ENCODE measurements at places on chromosomes 12 and 14.

- no peak for DNase-seq
Observed at GRCh38 chr12:68122236-68122920, 37.2 kb downstream of the IFNG start.

- DNase-seq: no peak
Observed at GRCh38 chr12:111393700-111394300, 11.9 kb upstream of the SH2B3 start.

DNA sequence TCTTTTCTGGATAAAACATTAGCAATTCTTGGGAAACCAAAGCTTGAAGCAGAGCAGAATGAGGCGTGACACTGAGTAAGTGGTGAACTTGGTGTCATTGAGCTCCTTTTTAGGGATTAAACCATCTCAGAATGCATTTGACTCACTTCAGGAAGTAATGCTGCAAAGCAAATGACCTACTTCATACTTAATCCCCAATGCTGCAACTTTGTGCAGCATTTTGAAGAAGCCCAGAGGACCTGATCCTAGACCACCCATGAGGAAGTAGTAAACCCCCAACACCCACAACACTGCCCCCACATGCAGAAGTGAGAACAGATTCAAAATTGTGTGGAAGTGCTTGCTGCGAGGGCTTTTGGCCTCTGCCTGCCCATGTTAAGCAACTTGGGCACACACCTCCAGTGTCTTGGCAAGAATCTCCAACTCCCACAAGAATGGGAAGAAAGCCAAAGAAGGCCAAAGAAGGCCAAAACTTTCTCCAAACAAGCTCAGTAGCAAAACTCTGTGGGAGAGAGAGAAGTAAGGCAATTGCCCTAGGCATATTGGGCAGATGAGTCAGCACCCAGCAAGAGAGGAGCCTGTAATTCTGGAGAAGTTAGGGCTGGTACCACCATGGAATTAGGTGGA lies 69.2 kb upstream of the ETV6 start:
- DNase-seq: peak; percentile 80

- DNase-seq: no peak
Observed at GRCh38 chr12:106380954-106381353, 23.4 kb downstream of the POLR3B start.

GRCh38 chr12:100908501-100908900 lies 113.9 kb downstream of the ANO4 start:
- DNase-seq: peak; percentile 57

GRCh38 chr12:130752692-130753230 lies 36.7 kb upstream of the RIMBP2 start:
- no peak for DNase-seq

- no peak for DNase-seq
Observed at GRCh38 chr14:69573831-69574262, 824 bp downstream of the CCDC177 start.

DNA sequence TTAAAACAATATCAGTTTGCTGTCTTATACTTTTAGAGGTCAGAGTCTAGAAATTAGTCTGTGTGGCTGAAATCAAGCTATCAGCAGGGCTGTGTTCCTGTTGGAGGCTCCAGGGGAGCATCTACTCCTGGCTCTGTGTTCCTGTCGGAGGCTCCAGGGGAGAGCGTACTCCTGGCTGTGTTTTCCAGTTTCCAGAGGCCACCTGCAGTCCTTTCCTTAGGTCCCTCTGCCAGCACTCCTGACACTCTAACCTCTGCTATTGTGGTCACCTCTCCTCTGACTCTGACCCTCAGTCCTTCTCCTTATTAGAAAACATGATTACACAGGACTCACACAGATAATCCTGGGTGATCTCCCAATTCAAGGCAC lies 1140.7 kb upstream of the TMEM132C start:
- no peak for DNase-seq

DNA sequence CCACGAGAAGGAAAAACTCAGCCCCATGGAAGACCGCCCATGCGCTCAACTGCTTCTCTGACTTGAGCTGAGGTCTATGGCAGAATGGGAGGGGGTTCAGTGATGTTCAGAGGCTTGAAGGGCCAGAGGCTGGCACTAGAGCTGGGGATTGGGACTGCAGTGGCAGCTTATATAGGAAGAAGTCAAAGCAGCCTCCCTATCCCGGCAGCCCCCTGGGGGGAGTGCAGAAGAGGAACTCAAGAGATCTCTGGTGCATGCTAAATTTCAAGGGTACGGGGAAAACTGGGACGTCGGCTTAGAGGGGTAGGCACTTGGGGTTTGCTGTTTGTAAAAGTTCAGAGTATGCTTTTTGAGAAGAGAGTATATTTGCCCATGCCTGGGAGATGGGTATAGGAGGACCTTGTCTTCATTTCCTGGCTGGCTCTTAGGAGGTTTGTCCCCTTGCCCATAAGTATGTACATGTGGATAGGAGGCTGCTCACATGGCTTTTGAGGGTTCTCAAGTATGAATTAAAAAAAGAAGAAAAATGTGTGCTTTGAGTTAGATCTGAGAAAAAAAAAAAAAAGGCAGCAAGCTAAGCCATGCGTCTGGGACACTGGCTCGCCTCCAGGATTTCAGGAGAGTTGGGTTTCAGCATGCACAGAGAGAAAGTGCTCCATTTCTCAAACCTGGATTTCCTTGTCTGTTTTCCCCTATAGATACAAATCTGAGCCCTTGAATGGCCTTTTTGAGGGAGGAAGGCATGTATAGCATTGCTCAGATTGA lies 3.2 kb upstream of the MEG3 start:
- DNase-seq: no peak

DNA sequence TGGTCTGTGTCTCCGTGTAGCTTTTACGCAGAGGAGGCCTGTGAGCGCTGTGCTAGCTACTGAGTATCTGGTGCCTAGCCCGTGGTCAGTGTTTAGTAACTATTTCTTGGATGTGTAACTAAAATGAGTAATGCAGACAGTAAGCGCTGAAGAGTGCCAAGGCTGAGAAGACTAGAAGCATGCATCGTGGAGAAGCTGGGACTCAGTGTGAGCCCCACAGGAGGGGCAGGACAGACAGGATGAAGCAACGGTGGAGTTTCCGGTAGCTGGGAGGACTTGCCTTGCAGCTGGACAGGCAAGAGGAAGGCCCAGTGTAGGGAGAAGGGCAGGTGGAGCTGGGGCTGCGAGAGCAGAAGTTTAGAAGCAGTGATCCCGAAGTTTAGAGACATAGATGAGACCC lies 233.4 kb upstream of the FKBP4 start:
- DNase-seq: no peak

DNA sequence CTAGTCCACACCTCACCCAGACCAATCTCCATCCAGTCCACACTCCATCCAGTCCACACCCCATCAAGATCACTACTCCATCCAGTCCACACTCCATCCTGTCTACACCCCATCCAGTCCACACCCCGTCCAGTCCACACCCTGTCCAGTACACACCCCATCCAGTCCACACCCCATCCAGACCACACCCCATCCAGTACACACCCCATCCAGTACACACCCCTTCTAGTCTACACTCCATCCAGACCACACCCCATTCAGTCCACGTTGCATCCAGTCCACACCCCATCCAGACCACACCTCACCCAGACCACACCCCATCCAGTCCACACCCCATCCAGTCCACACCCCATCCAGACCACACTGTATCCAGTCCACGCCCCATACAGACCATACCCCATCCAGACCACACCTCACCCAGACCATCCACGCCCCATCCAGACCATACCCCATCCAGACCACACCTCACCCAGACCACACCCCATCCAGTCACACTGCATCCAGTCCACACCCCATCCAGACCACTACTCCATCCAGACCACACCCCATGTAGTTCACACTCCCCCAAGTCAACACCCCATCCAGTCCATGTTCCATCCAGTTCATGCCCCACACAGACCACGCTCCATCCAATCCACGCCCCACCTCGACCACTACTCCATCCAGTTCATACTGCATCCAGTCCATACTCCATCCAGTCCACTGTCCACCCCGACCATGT lies 116.6 kb upstream of the RTL1 start:
- DNase-seq: no peak

GRCh38 chr12:52127683-52128450 lies 48.4 kb downstream of the SMIM41 start:
- DNase-seq: no peak

GRCh38 chr12:30925607-30926242 lies 823 bp upstream of the TSPAN11 start:
- DNase-seq: no peak

- DNase-seq: no peak
Observed at GRCh38 chr12:84562331-84562730, 350.3 kb downstream of the SLC6A15 start.

DNA sequence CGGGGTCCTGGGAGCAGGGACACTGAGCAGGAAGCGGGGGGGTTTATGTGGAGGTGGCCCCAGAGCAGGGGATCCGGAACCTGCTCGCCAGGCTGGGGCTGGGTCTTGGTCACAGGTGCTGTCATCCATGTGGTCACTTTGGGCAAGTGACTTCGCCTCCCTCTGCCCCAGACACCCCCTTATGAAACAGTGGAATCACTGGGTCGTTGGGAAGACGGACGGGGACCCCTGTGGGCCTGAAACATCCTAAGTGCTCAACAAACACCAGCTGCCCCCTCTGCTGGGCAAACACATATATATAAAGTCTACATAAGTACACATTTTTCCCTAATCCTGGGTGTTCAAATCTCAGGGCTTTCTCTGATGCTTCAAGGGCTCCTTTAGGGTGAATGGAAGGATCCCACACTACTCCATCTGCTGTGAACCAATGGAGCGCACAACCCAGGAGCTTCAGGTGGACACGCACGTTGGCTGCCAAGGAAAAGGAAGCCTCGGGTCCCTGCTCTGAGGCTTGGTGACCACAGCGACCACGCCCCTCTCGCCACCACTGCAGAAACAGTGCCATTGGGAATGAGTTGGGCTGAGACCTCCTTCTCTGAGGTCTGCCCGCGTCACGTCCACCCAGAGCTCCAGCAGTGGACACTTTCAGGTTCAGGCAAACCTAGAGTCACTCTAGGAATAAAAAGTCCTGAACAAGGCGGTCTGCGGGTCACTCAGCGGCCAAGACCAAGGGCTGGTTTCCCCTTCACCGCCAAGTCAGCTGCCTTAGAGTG lies 54.6 kb downstream of the CDC42BPB start:
- DNase-seq: no peak

GRCh38 chr12:56425193-56425592 lies 24.0 kb downstream of the TIMELESS start:
- DNase-seq: no peak

DNA sequence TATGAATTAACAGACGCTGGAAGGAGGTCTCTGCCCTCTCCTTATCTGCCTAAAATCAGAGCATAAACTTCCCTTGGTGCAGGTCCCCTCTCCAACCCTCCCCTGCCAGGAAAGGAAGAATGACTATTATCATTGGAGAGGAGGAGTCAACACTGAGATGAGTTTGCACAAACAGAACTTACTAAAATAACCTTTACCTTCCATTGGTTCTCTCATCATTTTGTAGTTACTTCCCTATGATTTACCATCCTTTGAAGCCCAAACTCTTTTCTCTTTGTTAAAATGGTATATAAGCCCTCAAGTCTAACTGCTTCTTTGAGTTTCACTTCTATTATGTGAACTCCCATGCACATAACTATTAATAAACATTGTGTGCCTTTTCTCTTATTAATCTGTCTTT lies 64.2 kb upstream of the EEA1 start:
- no peak for DNase-seq

DNA sequence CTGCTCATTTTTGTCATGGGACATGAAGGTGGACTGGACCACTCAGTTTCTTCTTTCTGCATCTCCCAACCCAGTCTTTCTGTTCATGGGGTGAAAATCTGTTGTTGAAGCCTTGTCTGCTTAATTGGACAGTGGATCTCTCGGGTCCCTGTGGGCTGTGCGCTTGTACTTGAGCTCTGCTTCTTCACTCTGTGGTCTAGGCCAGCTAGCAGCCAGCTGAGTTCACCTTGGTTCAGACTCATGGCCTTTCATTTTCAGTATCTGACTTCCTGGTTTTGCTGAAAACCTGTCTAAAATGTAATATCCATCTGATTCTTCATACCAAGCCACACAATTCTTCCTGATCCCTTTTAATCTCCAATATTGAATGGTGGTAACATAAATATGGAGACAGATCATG lies 117.2 kb downstream of the LRRK2 start:
- DNase-seq: no peak

- no peak for DNase-seq
Observed at GRCh38 chr12:80316222-80316621, 127.8 kb upstream of the PTPRQ start.

DNA sequence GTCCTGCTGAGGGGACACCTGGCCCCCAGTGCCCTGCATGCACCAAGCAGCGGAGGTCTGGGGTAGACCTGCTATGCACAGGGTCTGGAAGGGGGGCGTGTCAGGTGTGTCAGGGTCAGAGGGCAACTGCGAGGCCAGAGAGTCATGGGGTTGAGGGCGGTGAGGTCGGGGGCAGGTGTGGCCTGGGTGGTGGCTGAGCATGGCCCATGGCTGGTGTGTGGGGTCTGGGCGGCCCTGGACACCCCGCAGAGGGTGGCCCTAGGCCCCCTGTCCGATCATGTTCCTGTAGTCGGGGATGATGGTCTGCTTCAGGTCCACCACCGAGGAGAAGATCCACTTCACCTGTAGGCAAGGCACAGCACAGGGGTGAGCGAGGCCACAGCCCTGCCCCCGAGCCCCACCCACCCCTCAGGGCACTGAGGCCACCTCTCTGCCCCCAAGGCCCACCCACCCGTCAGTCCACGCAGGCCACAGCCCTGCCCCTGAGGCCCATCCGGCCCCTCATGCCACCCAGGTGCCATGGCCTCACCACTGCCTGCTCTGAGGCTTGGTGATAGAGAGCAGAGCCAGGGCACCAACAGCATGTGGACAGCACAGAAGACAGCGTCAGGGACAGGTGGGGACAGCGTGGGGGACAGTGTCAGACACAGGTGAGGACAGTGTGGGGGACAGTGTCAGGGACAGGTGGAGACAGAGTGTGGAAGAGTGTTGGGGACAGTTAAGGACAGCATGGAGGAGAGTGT lies 211.3 kb downstream of the TMEM121 start:
- no peak for DNase-seq

DNA sequence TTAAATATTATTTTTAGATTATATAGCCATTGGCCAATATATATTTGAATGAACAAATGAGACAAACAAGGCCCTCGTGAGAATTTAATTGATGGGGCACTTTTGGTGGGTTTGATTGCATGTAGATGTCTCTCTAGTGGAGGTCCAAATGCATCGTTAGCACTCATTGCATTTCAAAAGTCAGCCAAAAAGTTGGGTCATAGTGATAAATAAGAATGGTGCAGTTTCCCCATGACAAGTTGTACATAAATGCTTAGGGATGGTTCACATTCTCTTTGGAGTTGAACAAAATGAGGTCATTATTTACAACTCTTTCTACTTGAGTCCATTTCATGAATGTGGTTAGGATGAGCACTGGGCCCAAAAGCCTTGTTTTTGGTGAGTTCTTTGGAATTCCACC lies 1.0 kb downstream of the BEST3 start:
- no peak for DNase-seq

DNA sequence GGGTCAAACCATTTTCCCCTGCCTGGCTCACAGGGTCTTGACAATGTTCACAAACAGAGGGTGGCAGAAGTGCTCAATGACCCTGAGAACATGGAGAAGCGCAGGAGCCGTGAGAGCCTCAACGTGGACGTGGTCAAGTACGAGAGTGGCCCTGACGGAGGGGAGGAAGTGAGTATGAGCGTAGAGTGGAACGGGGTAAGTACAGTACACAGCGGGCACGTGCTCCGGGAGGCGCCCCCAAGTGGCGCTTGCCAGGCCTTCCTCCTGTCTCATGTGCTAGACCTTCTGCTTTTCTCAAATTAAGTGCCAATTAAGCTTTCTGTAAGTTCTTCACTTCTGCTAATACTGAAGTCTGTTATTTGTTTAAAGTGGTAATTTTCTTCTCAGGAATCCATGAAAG lies 35.9 kb downstream of the XRCC3 start:
- DNase-seq: no peak

GRCh38 chr12:114696443-114697242 lies 12.7 kb upstream of the TBX3 start:
- DNase-seq: no peak
